ENCODE measurements at places on chromosomes 5 and 9.

GRCh38 chr5:93122446-93122845 lies 458.6 kb downstream of the NR2F1-AS1 start:
- DNase-seq: no peak

- DNase-seq: no peak
Observed at GRCh38 chr5:168147106-168147505, 144.3 kb upstream of the WWC1 start.

GRCh38 chr9:35407846-35408245 lies 82.1 kb upstream of the RUSC2 start:
- DNase-seq: no peak

DNA sequence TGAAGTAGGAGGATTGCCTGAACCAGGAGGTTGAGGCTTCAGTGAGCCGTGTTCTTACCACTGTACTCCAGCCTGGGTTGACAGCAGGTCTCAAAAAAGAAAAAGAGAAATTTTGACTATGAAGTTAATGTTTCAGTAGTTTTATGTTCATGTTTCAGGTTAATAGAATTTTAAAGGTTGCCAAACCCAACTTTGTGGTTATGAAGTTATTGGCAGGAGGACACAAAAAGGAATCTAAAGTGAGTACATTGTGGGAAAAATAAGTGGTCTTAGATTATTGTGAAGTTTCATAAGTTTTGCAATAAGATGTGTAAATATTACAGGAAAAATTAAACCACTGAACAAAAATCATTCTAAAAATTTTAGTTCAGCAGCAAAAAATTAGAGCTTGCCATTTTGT lies 78.6 kb downstream of the GOLM1 start:
- no peak for DNase-seq

- DNase-seq: no peak
Observed at GRCh38 chr5:154860123-154860522, 1.7 kb downstream of the CNOT8 start.

GRCh38 chr5:136014049-136015002 lies 14.5 kb upstream of the TGFBI start:
- DNase-seq: no peak

GRCh38 chr5:12910641-12911040 lies 1006.4 kb upstream of the CTNND2 start:
- DNase-seq: no peak

DNA sequence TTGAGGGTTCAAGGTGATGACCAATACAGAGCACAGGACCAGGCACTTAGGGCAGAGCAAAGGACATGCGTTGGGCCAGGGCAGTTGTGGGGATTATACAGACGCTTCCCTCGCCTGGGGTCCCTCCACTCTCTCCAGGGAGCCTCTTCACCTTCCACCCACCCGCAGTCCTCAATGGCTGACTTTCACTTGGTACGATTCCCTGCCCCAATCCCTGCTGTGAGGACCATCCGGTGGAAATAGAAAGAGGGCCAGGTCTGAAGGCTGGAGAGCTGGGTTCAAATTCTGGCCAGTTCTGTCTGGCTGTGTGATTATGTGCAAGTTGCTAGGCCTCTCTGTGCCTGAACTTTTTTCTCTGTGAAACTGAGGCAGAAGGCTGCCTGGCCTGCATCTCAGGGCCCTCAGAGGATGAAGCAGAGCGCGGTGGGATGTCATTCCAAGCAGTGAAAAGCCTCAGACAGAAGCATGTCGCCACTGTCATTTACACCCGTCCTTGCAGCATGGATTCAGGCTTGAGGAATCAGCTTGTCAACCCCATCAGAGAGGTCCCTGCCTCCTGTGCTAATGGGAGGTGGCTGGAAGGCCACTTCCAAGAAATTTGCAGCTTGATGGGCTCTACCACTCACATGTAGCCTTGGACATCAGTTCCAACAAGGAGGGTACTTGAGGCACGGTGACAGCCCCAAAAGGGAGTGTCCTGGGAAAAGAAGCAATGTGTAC lies 206.6 kb upstream of the IER5L start:
- DNase-seq: no peak
